ENCODE measurements at places on chromosomes 11 and 22. TPM values are rescaled to one million over a fixed set of nuclear protein-coding genes. Genes with fewer than 3 reads are reported as not detected.
A peak's percentile ranks its signal among the peaks of the same experiment; 100 is the strongest.

DNA sequence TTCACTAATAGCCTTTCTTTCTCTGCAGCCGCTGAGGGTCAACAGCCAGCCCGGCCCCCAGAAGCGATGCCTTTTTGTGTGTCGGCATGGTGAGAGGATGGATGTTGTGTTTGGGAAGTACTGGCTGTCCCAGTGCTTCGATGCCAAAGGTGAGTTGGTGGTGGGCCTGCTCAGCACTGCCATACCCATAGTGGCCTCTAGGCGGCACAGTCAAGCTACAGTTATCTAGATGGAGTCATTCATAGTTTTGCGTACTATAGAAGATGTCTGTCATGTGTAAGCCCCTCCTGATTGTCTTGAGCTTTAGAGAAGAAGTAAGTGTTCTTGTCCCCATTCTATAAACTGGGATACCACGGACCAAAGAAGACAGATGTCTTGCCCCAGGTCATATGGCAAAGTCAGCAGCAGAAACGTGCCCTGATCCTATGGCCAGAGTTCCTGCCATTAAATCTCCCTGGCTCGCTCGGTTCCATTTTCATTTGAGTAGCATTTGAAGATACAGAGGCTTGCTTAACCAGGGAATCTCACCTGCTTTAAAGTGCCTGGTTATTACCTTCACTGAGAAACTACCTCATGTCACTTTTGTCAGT is 42.1 kb upstream of the CRTAM start:
- DNase-seq: no peak

GRCh38 chr22:38755911-38756532 is at the start of gene SUN2:
SUN2 (minus strand) TSS chr22:38755998; CDS start chr22:38752628, 3,370 bp downstream.
- peak; percentile 89 for DNase-seq

GRCh38 chr11:120517390-120517761 is 5.8 kb downstream of the GRIK4 start:
- DNase-seq: no peak

DNA sequence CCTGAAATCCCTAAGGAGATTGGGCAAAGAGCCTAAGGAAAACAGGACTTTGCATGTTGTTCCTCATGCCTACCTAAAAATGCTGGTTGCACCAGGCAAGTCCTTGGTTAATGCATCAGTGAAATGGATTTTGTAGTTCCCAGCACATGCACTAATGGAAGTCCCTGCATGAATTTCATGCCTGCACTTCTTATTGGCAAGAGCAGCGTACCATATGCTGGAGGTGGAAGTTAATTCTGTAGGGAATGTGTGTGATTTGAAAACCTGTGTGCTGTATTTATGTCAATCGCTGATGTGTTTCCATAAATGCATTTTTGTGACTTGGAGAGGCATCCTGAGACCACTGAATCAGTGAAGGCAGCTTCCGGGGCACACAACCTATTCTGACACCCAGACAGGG is 140.3 kb upstream of the MTNR1B start:
- DNase-seq: no peak

- no peak for DNase-seq
These were observed 134.7 kb downstream of the ME3 start for GRCh38 chr11:86537541-86538222.

GRCh38 chr11:29446132-29446531 is 570.7 kb downstream of the KCNA4 start:
- no peak for DNase-seq

DNA sequence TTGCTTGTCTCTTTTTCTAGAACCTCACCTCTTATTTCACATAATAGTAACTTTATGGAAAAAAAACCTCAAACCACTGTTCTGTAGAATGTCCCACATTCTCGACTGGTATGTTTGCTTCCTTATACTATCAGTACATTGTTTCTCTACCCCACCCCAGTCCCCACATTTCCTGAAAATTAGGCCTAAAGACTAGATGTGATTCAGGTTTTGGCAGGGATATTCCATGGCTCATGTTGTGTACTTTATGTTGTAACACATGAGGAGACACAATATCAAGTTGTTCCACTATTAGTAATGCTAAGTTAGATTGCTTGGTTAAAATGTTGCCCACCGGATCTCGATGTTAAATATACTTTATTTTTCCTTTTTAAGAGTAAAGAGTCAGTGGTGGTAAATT is 34.7 kb downstream of the DDIAS start:
- no peak for DNase-seq

- DNase-seq: no peak
These were observed 299.9 kb upstream of the ANO5 start for GRCh38 chr11:21892736-21893564.

DNA sequence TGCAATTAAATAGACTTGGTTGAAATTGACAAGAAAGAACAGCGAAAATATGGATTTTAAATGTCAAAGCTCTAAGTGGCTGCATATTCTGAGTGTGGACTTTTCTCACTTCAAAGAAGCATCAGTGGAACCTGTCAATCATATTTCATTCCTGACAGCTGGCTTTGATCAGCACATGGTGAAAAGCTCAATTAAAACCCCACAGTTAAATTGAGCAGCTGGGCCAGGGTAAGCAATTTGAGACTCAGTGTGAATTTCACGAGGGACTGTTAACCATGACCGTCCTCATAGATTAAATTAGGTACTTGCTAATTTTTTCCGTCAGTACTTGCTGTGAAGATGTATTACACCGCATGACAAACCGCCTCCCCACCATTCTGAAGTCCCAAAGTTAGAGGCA is 11.0 kb upstream of the OR10D3 start:
- no peak for DNase-seq

- no peak for DNase-seq
These were observed 12.9 kb downstream of the PCSK7 start for GRCh38 chr11:117219001-117219400.

DNA sequence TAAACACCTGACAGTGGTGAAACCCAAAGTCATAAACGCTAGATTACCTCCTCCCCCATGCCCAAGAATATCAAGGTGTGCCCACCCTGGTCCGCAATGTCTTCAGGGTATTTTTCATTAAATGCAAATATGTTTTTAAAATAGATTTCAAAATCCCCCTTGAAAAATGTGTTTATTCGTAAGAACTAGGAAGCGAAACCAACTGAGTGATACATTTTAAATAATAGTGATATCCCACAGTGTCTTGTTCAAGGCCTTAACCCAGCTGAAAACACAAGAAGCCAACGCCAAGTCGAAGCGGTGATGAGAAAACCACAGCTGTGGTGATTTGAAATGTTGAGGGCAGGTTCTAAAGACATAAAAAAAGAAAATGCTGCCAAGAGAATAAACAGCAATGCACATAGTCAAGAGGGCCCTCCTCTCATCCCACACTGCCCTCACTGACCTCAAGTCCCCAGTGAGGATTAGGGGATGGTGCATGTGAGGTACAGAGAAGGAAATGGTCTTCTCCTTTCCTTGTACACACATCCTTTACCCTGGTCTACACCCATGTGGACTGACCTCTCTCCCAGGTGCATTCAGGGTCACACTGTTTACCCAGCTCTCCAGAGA is 25.5 kb downstream of the KCNJ1 start:
- DNase-seq: no peak

- no peak for DNase-seq
These were observed 4.4 kb downstream of the TRIOBP start for GRCh38 chr22:37701141-37701786.

GRCh38 chr11:74936087-74936486 is 12.8 kb downstream of the XRRA1 start:
- no peak for DNase-seq

GRCh38 chr11:130992788-130993187 is 76.5 kb upstream of the SNX19 start:
- peak; percentile 11 for DNase-seq

DNA sequence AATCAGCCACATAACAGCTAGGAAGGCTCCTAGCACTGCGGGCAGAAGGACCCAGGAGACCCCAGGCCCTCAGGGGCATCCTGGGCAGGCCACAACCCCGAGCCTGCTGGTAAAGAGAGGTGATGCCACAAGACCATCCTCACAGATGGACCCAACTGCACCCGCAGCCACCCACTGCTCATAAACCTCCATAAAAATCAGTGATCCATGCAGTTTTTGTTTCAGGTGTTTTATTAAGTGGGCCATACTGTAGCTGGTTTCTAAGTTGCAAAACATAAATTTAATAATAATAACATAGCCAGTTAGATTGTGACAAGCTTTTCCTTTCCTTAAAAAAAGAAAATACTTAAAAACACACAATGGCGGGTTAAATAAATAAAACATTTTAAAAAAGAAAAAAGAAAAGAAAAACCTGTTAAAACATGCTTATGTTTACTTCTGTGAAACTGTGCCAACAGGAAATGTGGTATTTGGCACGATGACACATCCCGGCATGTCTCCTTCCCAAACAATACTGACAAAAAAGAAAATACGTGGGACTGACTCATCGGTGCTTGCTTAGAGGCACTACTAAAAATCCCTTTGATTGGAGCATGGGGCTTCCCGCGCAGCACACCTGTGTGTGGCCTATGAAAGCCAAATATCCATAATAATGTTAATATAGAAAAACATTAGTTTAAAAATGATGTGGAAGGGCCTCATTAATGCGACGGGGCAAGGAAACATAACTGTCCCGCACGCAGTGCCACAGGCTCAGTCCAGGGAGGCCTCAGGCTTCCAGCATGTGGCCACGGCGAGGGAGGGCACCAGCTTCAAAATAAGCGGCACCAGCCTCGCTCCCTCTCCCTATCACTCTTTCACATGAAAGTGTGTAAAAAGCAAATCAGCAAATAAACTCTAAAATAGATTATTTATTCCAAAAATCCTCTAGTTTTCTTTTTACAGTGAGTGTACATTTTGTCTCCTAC is 47.5 kb upstream of the SCUBE2 start:
- no peak for DNase-seq

DNA sequence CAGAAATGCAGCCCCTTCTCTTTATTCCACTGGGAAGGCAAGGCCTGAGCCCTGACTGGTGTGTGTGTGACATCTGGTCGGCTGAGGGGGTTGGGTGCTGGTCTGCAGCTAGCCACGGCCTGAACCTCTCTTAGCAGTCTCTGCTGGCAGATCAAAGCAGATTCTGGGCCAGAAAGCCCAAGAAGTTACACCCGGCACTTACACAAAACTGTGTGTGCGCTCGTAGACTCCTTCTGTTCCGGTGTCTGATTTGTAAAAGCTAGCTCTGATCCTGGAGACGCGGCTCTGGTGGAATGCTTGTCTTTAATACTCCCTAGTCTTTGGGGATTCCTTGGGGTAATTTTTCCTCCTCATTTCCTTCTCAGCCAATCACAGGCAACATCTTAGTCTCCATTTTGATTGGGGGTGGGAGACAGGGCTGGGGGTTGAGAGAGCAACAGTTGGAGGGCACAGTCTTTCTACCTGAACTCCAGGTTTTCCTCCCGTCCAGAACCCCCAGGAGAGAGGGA is 5.5 kb downstream of the PKNOX2 start:
- DNase-seq: no peak

DNA sequence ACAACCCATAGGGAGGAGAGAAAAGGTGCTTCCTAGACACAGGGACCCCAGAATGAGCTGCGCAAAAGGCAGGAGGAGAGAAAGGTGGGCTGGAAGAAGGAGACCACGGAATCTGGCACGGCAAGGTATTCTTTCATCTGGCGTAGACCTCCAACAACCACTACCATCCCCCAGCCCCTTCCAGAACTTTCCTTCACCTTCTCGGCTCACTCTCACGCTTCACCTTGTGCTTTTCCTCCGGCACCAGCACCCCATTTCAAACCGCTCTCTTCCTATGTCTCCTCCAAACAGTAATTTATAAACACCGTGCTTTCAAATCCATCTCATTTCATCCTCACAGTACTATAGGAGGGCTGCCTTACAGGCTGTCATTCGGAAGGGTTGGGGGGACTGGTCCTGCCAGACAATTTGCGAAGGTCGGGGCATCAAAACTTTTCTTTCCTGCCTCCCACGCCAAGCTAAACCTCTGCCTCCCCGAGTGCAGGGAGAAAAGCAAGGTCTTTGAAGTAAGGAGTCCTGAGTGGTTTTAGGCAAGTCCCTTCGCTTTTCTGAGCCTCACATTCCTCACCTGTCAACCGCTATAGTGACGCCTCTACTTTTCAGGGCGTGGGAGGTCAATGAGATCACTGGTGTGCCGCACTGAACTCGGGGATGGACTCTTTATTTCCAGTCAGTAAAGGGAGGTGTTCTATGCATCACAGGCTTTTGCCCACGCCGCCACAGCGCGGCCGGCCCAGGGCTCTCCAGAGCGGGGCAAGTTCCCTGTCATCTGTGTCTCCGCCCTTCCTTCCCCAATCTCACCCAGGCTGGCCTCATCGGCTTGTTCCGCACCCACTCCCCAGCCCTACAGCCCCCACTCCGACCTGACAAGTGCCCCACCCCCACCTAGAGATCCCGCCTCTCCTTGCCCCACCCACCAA is 800 bp downstream of the KCTD21 start:
- DNase-seq: no peak

DNA sequence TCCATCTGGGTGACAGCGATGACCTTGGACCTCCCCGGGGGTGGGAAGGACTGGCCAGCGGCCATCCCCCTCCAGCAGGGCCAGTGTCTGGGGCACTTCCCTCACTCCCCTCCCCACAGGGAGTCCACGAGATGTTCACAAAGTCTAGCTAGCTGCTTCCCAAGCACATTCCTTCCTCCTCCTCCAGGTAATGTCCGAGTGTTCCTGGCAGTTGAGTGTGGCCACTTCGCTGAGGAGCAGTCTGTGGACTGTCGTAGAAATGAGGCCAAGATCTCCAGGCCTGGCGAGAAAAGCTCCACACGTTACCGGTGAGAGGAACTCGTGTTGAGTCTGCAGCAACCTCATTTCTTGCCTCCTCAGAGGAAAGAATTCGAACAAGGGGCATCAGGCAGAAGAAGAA is 425.5 kb downstream of the BRD1 start:
- no peak for DNase-seq

Gene CCDC157
- 5.5 TPM for polyA plus RNA-seq

Gene DBX1
- polyA plus RNA-seq: not detected

Gene VWA5A
- polyA plus RNA-seq: 13.7 TPM

Gene MMP1
- polyA plus RNA-seq: 0.23 TPM

Gene RTN4RL2
- 2.5 TPM for polyA plus RNA-seq

Gene IGSF22
- polyA plus RNA-seq: 1.9 TPM
